AG04449 (cell line): ENCODE measurements at places on chromosomes 16 and 17.

GRCh38 chr17:58414596-58414997 is 2.7 kb downstream of the RNF43 start:
- no peak for DNase-seq

GRCh38 chr17:75115555-75115954 is 5.8 kb downstream of the ARMC7 start:
- no peak for DNase-seq

GRCh38 chr16:89569506-89570341 is 5.8 kb upstream of the CPNE7 start:
- no peak for DNase-seq

DNA sequence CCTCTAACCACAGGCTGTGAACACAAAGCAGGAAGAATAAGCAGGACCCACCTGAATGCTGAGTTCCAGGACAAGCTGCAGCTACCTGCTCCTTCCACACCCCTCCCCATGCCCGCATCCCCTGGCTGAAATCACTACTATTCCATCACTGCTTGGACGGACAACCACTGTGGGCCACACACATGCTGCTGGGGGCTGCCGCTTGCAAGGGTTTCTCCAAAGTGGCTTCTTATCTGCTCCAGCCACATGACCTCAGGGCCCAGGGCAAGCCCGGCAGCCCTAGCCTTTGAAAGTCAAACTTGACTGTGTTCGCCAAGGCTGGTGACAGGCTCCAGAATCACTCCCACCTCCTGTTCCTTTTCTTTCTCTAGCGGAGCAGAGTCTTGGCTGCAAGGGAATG is 18.4 kb downstream of the FA2H start:
- DNase-seq, result no peak

GRCh38 chr17:34736611-34737010 is 157.2 kb downstream of the TMEM132E start:
- DNase-seq, result no peak

GRCh38 chr16:77387815-77388209 is 47.0 kb downstream of the ADAMTS18 start:
- DNase-seq, result no peak

DNA sequence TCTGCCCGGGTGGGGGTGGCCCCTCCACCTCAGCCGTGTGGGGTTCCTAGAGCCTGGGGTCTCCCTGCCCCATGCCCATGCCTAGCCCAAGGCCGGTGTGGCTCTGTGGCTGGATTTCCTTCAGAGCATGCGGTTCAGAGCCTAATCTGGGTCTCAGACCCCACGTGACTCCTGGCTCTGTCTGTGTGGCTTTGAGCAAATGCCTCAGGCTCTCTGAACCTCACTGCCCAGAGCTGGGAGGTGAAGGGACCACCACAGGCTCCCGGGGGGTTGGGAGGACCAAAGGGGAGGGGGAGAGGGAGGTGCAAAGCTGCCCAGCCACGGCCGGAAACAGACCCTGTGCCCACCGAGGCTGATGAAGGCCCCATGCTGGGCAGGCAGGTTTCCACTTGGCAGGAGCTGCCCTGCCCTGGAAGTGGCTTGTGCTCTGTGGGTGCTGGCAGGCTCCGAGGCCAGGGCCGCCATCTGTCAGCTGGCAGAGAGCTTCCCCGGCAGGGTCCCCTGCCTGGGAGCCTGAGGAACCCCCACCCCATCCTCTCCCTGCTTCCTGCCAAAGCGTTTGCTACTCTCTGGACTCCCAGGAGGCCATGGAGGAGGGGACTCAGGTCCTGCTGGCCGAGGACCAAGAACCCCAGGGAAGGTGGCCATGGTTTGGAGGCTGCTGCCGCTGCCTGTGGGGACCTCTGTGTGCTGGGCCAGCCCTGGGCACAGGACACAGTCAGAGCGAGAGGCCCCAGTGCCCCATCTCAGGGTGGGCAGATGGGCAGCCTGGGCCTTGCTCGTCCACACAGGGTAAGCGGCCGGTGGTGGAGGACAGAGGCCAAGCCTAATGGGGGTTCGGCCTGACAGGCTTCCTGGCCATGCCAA is 4.0 kb downstream of the CDH15 start:
- no peak for DNase-seq

- no peak for DNase-seq
Measured at GRCh38 chr17:31686495-31686894, 172.5 kb downstream of the COPRS start.

GRCh38 chr17:5895276-5895675 is 174.9 kb upstream of the WSCD1 start:
- DNase-seq, result no peak

DNA sequence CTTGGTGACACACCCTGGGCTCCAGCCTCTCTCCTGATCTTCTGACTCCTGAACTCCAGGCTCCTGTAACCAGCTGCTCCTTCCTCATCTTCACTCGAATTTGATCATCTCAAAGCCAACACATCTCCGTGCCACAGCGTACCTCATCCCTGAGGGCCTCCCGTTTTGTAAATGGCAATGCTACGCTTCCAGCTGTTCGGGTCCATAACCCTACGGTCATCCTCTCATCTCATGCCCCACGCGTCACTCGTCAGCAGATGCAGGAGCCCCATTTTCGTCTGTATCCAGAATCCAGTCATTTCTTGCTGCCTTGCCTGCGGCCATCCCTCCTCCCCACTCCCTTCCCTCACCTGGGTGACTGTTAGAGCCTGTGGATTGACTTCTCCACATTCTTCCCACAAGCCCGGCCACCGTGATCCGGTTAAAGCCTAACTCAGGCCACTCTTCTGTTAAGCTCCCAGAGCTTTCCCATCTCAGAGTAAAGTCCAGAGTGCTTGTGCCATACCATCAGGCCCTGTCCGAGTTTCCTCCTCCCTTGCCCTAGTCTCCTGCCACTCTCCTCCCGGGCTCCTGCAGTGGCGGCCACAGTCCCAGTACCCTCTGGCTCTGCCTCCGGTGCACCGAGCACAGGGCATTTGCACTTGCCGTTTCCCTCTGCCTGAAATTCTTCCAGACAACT is 20.3 kb upstream of the AKTIP start:
- DNase-seq, result no peak

DNA sequence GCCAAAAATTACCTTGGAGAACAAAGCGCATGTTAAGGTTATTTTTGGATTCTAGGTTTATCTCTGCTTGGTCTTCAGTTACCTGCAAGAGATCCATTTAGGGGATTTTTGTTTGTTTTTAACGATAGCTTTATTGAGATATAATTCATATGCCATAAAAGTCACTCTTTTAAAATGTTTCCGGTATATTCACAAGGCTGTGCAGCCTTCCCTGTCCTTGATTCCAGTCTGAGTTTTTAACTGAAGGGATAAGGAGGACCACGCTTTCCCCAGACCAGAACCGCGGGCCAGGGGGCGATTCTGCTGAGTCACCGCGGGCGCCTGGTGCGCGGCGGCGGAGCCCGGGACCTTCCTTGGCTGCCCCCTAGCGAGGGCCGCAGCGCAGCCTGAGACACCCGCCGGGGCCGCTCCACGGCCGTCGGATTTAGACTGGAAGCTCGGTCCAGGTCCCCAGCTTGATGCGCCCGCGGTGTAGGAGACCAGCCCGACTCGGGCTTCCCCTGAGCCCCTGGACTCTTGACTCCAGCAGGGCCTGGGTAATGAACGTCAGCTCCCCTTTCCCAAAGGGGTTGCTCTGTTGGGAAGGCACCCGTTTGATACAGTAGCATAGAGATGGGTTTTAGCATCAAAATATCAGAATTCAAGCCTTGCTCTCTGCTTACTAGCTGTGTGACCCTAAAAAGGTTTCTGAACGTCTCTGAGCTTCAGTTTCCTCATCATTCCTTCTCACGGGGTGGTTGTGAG is 50.0 kb upstream of the STH start:
- no peak for DNase-seq

DNA sequence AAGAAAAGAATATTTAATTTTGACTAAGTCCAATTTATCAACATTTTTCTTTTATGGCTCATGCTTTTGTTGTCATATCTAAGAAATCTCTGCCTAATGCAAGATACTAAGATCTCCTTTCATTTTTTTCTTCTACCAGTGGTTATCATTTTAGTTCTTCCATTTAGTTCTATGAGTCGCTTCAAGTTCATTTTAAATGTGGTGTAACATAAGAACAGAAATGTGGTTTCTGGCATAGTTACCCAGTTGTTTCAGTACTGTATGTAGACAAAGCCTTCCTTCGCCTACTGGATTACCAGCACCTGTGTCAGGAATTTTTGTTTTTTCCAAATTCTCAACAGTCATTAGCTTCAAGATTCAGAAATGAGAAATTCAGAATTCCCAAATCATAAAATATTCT is 175.7 kb downstream of the PARN start:
- no peak for DNase-seq

- DNase-seq, result no peak
Measured at GRCh38 chr17:13135506-13135905, 117.7 kb upstream of the ELAC2 start.

DNA sequence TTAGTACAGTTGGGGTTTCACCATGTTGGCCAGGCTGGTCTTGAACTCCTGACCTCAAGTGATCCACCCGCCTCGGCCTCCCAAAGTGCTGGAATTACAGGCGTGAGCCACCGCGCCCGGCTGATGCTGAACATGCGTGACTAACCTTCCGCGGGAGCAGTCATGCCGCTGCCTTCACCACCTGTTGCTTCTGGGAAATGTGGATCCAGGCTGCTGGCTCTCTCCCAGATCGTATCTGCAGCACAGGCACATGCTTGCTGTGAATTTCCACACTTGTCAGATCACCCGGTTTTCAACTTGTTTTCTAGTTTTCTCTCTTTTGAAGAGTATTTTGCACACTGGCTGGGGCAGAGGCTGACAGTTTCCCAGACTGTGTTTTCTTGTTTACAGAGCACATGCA is 97.9 kb downstream of the ADCY9 start:
- no peak for DNase-seq

- DNase-seq, result no peak
Measured at GRCh38 chr17:556431-556995, 158.1 kb downstream of the VPS53 start.

GRCh38 chr16:71557299-71557698 is 19.6 kb downstream of the TAT start:
- DNase-seq, result no peak
